ENCODE measurements at places on chromosomes 3 and 15. TPM values are rescaled to one million over a fixed set of nuclear protein-coding genes. Genes with fewer than 3 reads are reported as not detected.

UQCRC1 gene
- total RNA-seq, result 549 TPM

CHRD gene
- 23.9 TPM for total RNA-seq

RTP1 gene
- total RNA-seq, result not detected

CELSR3 gene
- 2.7 TPM for total RNA-seq

TRIM59 gene
- total RNA-seq, result 35.3 TPM

HTR3C gene
- not detected for total RNA-seq

KCNMB3 gene
- total RNA-seq, result 2.1 TPM

IRAK2 gene
- 13.7 TPM for total RNA-seq

MGLL gene
- 106 TPM for total RNA-seq

CNTN6 gene
- total RNA-seq, result 0.35 TPM

GPR87 gene
- total RNA-seq, result 10.0 TPM

MORC1 gene
- total RNA-seq, result under 0.01 TPM

GOLGB1 gene
- total RNA-seq, result 34.9 TPM

LARP6 gene
- total RNA-seq, result 37.0 TPM

PROK2 gene
- not detected for total RNA-seq

IL5RA gene
- not detected for total RNA-seq

SKOR1 gene
- total RNA-seq, result 0.10 TPM

XCR1 gene
- total RNA-seq, result not detected

SAMMSON gene
- total RNA-seq, result not detected

APOD gene
- not detected for total RNA-seq

GOLGA8S gene
- total RNA-seq, result 0.10 TPM

CHRNA3 gene
- total RNA-seq, result not detected

CTXND1 gene
- total RNA-seq, result not detected

SGO1 gene
- 0.99 TPM for total RNA-seq

WNT5A gene
- total RNA-seq, result 20.5 TPM

TARS3 gene
- total RNA-seq, result 11.3 TPM

UACA gene
- 48.0 TPM for total RNA-seq

ZNF502 gene
- total RNA-seq, result 7.2 TPM

GHSR gene
- not detected for total RNA-seq

PROS1 gene
- total RNA-seq, result 60.3 TPM

ISG20 gene
- total RNA-seq, result 9.4 TPM

NR2E3 gene
- total RNA-seq, result 0.45 TPM

ECE2 gene
- total RNA-seq, result not detected

TMIE gene
- 0.25 TPM for total RNA-seq

SI gene
- not detected for total RNA-seq

ZNF660 gene
- total RNA-seq, result 1.4 TPM

SHC4 gene
- total RNA-seq, result 7.3 TPM

CCDC39 gene
- total RNA-seq, result 0.10 TPM

SENP5 gene
- 33.0 TPM for total RNA-seq
